ENCODE measurements at places on chromosomes 5 and 9.

- DNase-seq: no peak
Measured at GRCh38 chr5:40683305-40683704, 3.6 kb downstream of the PTGER4 start.

DNA sequence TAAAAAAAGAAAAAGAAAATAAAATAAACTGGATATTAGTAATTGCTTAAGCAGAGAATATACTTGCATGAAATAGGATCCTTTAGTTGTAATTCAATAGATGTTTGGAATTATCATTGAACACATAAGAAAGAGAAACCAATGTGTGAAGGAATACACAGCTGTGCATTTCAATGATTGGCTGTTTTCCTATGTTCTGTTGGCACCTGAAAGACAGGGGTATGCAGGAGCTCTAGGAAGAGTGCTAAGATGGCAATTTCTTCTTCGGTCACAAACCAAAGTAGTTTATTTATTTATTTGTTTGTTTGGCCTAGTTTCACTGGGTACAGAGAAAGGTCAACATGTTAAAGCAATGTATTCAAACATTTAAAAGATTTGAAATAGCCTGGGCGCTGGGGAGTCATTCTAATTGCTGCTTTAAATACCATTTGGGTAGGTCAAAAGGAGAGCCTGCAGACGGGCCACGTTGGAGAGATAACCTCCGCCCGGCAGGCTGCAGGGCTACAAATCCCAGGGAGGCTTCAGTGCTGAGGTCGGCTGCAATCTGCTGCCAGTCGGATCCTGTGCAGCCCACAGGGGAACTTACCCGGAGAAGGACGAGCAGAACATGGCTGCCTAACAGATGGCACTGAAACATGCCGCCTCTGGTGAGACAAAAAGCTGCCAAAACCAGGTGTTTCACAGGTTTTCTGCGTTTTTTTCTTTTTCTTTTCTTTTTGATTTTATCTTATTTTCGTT is 154.2 kb upstream of the TYRP1 start:
- peak; percentile 18 for DNase-seq

DNA sequence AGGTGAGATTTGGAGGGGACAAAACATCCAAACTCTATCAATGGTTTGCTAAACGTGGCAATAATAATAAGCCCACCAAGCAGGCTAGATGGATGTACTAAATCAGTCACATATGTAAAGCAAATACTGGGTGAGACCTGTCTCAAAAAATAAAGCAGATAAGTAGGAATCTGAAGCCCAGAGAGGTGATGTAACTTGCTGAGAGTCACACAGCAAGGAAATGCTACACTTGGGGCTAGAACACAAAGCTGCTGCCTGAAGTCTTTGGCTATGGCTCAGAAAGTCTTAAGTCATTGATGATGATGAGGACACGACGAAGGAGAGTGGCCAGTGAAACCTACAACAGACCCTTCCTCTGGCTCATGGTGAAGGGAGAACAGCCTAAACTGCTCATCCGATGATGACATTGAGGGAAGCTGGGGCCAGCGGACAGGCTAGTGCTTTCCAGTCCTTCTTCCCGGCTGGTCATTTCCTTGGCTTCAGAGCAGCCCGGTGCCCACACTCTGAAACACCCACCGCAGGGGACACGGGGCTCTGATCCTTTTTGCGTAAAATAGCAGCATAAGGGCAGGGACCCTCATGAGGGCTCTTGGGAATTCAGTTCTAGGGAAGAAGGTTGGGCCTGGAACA is 14.1 kb downstream of the DUSP1 start:
- no peak for DNase-seq

DNA sequence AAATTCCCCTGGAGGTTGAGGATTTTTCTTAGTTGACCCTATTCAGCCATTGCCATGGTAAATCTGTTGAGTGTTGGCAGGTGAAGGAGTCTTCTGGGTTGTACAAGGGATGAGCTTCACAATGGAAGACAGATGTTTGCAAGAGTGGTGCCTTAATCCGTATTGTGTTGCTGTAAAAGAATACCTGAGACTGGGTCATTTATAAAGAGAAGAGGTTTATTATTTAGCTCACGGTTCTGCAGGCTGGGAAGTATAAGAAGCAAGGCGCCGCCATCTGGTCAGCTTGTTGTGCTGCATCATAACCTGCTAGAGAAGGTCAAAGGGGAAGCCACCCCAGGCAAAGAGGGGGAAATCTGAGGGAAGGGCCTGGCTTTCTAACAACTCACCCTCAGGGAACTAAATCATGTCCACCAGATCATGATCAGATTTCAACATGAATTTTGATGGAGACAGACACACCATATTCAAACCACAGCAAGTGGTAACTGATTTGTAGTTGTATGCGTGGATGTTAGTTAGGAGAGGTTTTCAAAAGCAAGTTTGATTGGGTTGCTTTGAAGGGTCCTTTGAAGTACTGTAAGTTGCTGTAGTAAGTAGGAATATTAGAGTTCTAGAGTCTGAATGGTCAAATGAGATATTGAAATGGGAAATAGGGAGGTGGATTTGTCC is 2.5 kb downstream of the TNPO1 start:
- peak; percentile 80 for DNase-seq

DNA sequence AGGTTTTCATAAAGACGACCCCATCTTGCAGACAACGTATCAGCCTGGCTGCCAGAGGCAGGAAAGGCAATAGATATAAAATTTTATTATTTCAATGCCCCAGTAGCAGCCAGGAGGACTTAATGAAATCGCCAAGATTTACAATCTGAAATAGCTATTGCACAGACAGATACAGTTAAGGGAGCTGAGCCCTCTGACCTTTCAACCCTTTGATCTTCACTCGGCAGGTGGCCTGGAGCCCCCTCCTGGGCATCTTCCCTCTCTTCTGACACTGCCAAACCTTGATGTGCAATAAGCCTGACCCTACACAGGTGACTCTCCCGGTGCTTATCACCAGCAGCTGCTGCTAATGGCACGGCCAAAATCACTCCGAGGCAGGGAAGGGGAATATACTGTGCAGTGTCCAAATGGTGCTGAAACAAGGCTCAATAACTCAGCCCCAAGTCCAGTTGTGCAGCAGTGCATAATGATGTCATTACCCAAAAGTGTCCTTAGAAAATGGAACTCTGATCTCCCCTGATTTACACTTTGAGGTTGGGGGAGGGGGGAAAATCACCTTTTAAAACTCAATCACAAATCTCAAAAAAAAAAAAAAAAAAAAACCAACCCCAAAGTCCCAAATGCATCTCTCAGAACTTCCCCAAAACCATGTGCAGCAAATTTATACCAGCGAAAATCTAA is 242.0 kb downstream of the CRB2 start:
- DNase-seq: no peak

DNA sequence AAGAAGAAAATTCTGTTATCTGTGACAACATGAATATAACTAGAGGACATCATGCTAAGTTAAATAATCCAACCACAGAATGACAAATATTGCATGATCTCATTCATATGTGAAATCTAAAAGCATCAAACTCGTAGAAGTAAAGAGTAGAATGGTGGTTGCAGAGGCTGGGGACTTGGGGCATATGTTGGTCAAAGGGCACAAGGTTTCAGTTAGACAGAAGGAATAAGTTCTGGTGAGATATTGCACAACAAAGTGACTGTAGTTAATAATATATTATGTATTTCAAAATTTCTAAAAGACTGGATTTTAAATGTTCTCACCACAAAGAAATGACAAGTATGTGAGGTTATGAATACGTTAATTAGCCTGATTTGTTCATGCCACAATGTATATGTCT is 24.8 kb downstream of the GRIA1 start:
- no peak for DNase-seq

DNA sequence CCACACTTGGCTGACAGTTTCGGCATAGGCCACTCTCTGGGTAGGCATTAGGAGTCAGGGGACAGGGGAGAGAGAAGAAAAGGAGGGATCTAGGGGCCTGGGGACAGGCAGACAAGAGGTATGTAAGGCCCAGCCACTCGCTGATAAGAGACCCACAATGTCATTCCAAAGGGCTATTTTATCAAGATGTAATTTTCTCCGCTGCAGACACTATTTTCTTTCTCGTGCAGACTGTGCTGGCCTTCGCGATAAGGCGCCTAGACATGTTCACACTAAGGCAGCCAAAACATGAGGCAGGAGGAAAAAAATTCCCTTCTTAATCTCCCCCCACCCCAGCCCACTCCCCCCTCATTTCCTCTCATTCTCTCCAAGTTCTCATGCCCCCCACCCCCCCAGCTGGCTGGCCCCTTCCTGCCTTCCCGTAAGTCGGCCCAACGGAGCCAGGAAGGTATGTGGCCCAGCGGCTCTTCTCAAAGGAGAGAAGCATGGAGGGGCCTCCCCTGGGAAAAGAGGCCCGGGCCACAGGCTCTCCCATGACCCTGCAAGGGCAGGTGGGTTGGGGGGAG is 44.9 kb upstream of the SYNPO start:
- DNase-seq: no peak

- no peak for DNase-seq
Measured at GRCh38 chr5:8954801-8955200, 591.1 kb downstream of the SEMA5A start.

GRCh38 chr5:140590861-140591260 is 26.2 kb downstream of the SLC35A4 start:
- no peak for DNase-seq

GRCh38 chr9:99013550-99013949 is 69.8 kb downstream of the COL15A1 start:
- no peak for DNase-seq

DNA sequence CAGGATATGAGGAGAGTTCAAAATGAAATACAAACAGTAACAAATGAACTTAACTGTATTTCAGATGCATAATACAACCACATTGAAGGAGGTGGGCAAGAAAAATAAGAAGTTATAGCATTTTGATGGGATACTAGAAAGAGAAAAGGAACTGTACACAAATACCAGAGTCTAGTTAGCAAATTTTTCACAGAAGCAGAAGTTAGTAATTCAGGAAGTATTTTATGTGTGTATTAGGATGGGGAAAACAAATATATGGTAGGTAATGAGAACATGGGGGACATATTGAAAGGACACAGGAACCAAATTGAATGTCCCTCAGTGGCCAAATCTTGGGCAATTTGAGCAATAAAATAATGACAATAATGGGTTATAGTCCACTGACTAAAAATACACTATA is 18.4 kb downstream of the GM2A start:
- no peak for DNase-seq

DNA sequence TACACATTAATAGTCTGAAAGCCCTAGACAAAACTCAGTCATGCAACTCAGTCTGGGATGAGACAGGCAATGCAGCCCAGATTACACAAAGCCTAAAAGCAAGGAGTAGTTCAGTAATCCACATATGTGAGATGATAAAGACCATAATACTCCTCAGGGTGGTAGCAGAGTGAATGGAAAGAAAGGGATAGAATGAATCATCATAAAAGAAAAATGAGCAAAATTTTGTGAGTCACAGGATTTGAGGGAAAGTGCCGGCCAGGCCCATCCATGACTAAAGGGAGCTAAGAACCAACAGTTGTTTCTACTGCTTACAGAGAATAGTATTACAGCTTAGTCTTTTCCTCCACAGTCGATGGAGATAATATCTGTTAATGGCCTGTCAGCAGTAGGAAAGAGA is 90.0 kb upstream of the POU5F2 start:
- DNase-seq: no peak

- no peak for DNase-seq
Measured at GRCh38 chr9:38183994-38184568, 115.1 kb upstream of the SHB start.

- DNase-seq: no peak
Measured at GRCh38 chr5:82807021-82807420, 270.2 kb downstream of the TMEM167A start.

DNA sequence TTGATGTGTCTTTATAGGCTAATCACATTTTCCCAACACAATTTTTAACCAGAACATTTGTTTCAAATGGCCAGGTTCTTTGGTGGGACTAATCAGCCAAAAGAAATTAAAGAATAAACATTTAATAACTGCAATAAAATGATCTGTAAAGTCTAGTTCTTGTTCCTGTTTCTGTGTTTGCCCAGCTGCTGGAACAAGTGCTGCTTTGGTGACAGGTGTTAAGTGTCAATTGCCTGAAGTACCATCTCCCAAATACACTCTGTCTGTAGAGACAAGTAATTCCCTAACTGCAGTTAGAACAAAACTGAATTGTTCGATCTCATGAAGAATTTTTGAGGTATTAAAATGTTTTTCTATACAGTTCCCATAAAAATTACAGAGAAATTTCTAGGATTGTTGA is 402.3 kb upstream of the CHD1 start:
- DNase-seq: no peak

DNA sequence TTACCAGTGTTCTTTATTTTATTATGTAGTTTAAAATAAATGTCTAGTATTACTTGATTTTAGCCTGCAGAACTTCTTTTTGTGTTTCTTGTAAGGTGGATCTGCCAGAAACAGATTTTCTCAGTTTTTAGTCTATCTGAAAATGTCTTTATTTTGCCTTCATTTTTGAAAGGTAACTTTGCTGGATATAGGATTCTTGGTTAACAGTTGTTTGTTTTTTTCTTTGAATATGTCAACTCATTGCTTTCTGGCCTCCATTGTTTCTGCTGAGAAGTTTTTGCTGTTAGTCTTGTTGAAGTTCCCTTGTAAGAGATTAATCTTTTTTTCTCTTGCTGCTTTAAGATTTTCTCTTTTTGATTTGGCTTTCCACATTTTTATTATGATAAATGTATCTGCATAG is 75.5 kb downstream of the MTREX start:
- DNase-seq: no peak

GRCh38 chr9:114366334-114367128 is 21.3 kb downstream of the AKNA start:
- no peak for DNase-seq

- DNase-seq: no peak
Measured at GRCh38 chr5:82754759-82755158, 322.4 kb downstream of the TMEM167A start.

DNA sequence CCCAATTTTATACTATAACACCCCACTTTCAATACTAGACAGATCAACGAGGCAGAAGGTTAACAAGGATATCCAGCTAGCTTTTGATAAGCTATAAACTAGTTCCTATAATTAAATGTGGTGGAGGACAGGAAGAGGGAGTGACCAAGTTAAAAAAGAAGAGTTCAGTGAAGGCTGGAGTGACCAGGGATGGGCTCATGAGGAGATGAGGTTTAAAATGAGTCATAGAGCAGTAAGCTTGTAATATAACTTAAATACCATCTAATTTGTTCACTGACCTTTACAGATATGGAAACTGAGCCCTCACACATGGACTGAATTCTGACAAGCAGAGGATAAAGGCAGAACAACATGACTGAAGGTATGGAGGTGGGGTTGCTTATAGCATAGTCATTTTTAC is 284.5 kb downstream of the SPATA31D1 start:
- DNase-seq: no peak

DNA sequence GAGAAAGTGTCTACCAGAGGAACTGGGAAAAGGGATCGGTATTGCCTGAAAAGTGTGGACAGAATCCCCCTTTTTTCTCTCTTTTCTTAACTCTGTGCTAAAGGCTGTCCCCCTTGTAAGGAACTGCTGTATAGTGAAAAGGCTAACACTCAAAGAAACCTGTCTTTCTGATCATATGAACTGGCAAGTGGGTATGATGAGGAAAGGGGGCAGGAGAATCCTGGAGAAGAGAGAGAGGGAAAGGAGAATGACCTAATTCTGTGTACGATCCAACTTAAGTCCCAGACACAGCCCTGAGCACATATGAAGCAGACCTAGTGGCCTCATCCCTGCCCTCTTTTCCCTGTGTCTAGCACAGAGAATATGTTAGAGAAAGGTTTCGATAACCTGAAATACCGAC is 967 bp downstream of the ANKRD31 start:
- no peak for DNase-seq
